Stimulated activated CD8-positive, alpha-beta memory T cell treated with anti-CD3 and anti-CD28 coated beads, Interleukin-2, amount 100 ng/mL, for 48 hours (primary cell): ENCODE measurements at places on chromosomes 5 and 9.

GRCh38 chr5:28499766-28500290 is 1461.4 kb upstream of the CDH9 start:
- DNase-seq, result no peak

DNA sequence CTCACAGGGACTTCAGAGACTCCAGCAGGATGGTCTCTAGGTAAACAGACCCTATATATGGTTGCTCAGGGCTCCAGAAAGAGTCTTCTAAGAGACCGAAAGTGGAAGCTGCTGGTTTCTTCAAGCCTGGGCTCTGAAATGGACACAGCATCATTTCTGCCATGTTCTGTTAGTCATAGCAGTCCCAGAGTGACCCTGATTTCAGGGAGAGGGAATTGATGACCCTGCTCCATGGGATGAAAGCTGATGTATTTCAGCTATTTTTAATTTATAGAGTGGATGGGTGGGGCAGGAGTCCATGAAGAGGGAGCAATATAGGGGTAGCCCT is 135.3 kb downstream of the FBXL7 start:
- DNase-seq, result no peak

GRCh38 chr5:169190849-169191248 is 110.1 kb downstream of the SLIT3 start:
- DNase-seq, result no peak

DNA sequence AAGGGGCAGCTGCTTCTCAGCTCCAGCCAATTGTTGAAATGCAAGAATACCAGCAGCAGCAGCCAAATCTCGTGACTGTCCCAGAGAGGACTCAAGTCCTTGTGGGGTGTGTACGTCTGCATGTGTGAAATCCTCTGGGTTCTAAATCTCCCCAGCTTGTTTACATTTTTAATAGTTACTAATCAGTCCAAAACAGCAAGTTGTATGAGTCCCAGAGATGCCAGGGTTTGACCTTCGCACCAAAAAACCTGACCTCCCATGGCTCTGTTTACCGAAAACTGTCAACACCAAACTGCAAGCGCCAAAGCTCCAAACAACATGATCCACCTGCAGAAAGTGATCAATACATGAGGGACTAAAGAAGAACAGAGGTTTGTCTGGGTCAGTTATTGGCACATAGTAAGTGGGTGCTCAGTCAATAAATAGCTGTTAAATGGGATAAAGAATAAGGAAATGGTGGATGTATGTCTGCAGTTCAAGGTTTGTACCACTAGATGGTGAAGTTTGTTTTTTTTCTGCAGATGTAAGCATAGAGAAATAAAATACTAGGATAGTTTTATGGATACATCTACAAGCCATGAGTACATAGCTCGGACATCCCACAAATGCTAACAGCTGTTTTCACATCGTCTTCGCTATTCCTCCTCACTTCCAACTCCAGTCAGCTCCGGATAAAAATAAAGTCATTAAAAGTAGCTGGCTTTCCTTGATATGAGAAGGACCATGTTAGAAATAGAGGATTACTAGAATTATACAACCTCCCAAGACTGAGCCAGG is 85.3 kb upstream of the ADRB2 start:
- DNase-seq, result no peak

- no peak for DNase-seq
These were observed 2.6 kb downstream of the GLIS3 start for GRCh38 chr9:4297151-4297785.

DNA sequence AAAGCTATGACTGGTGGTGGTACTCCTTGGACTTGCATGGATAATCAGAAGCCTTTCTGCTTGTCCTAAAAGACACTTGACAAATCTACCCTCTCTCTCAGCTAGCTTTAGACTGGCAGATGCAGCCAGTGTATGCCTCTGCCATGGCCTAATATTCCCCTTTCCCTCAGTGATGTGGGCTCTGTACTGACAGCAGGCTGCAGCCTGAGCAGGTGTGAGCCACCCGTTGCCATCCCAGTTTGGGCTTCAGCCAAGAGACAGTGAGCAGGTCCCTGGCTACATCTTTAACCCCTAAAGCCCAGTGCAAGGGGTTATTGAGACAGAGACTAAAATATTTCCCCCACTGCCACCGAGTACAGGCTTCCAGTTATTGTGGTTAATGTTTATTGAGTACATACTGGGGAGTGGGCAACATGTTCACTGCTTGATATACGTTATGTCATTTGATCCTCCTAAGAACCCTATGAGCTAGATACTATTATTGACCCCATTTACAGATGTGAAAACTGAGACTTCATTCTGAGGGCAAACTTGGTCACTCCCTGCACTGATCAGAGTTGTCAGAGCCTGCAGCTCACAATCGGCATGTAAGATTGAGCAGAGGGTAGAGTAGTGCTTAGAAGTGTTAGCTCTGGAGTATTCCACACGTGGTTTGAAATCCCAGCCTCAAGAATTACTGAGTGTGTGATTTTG is 254.2 kb downstream of the ARHGAP26 start:
- no peak for DNase-seq

GRCh38 chr5:78690253-78690972 is 41.8 kb upstream of the LHFPL2 start:
- DNase-seq, result no peak

- no peak for DNase-seq
These were observed 13.7 kb downstream of the IER5L start for GRCh38 chr9:129164246-129164930.

- no peak for DNase-seq
These were observed 350.4 kb downstream of the PDE4D start for GRCh38 chr5:59542851-59543820.

DNA sequence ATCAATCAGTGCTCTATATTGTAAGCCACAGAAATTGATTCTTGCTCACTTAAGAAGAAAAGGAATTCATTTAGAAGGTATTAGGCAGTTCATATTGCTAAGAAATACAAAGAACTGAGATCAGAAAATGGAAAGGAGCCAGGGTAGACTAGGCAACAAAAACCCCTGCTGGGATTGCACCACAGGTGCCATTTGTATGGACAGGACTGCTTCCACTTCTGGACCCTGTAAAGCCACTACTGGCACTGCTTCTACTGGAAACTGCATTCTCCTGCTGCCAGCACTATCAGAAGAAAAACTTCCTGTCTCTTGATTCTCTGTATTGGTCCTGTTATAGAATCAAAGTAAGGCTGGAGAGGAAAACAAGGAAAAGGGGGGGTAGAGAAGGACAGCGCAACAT is 45.9 kb downstream of the CERT1 start:
- DNase-seq, result no peak

DNA sequence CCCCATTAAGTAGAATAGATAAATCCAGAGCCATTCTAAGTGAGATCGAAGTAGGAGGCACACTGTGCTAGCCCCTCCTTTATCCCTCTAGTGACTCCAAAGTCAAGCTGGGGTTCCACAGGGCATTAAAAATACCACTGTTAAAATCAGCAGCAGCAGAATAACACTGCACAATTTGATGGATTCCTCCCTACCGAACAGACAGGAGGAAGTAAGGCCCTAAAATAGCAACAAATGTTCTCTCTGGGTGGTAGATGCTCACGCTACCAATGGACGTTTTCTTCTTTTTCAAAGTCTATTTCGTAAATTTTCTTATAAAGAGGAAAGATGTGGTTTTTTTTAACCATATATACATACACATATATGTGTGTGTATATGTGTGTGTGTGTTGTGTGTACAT is 54.4 kb downstream of the FBXW11 start:
- no peak for DNase-seq

- DNase-seq, result no peak
These were observed 38.1 kb upstream of the ISL1 start for GRCh38 chr5:51345106-51345505.

DNA sequence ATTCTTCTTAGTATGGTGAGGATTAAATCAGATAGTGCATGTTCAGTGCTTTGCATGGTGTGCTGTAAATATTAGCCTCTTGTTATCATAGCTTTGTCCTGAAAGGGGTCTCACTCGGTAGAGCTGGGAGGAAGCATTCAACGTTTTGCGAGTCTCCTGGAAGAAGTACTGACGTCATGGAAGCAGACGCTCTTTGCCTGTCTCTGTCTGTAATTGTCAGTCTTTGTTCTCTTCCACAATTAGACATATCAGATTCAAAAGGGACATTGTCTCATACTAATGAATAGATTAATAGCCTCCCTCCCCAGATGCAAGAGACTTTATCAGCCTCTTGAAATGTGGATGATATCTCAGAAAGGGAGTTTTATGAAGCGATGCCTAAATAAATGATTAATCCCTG is 91.8 kb upstream of the CXCL14 start:
- no peak for DNase-seq

DNA sequence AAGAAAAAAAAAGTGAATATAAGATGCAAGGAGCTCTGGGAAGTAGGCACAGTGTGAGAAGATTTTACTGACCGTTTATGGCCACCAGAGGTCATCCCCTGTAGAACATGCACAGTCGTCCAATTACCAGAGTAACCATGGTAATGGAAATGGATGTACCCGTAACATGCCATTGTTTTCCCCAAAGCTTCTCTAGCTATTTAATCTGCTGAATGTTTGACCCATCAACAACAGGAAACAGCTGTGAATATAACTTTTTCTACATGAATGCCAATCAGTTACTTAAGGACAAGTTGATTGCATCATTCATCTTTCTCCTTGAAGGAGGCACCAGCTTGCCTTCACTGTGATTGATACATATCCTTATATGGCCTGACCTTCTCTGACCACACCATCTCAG is 1967.0 kb upstream of the CDH9 start:
- DNase-seq, result no peak

GRCh38 chr9:86580688-86581087 is 226.5 kb upstream of the TUT7 start:
- DNase-seq, result no peak

GRCh38 chr5:174300941-174301761 is 255.6 kb downstream of the NSG2 start:
- DNase-seq, result no peak
